ENCODE measurements at places on chromosomes 1 and 21. TPM values are rescaled to one million over a fixed set of nuclear protein-coding genes. Genes with fewer than 3 reads are reported as not detected.
A peak's percentile ranks its signal among the peaks of the same experiment; 100 is the strongest.

The HHAT gene
- total RNA-seq, result 2.4 TPM

The PSRC1 gene
- total RNA-seq, result 6.1 TPM

DNA sequence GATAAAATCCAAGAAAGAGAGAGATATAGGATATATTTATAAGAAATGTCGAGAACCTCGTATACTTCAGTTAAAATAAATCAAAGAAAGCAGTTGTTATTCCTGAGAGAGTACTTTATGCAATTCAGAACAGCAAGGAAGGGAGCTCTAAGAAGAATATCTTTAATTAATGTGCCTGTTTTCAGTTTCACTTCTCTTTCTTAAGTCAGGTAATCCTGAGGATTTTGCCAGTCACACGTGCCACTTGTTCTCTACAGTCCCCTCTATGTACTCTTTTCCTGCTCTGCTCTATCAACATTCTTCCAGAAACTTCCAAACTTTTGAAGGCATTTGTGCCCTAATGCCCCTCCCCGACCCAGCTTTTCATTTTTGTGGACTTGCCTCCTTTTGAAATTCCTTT is 211.9 kb downstream of the AKT3 start:
- DNase-seq, result peak; percentile 1

GRCh38 chr1:117719004-117719403 is 113.2 kb downstream of the TENT5C start:
- DNase-seq, result no peak

- DNase-seq, result no peak
Observed at GRCh38 chr1:214506972-214507431, 44.4 kb downstream of the PTPN14 start.

GRCh38 chr1:194167956-194168640 is 981.7 kb upstream of the B3GALT2 start:
- DNase-seq, result no peak

- DNase-seq, result peak; percentile 79
Observed at GRCh38 chr1:150613061-150613920, 16.1 kb downstream of the ENSA start.

DNA sequence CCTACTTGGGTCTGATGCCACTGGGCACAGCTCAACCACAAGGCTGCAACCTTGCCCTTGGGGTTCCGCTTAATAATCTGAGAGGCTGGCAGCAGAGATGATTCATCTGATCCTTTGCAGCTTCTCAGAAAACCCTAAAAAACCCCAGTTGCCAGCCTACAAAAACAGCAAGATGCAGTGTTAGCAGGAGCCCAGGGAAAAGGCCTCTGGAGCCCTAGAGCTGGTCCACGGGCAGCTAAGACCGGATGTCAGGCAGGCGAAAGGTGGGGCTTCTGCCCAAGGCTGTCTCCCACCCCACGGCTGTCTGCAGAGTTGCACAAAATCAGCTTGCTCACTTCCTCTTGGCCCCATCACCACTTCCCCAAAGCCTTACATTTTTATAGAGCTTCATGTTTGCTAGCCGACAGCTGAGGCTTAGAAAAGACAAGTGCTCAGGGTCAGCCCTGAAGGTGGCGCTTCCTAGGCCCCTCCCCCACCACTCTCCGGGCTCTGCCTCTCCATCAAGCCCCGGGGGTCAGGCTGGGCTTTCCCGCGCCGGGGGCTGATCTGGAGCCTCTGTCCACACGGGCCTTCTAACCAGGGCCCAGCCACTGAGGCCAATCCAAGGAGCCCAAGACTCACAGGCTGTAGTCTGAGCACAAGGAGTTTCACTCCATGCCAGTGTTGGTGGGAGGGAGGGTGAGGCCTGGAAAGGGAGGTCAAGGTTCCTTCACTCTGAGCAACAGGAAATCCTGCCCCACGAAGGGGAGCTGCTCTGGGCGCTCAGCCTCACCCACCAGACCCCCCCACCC is 4.2 kb upstream of the ADORA3 start:
- peak; percentile 82 for DNase-seq

DNA sequence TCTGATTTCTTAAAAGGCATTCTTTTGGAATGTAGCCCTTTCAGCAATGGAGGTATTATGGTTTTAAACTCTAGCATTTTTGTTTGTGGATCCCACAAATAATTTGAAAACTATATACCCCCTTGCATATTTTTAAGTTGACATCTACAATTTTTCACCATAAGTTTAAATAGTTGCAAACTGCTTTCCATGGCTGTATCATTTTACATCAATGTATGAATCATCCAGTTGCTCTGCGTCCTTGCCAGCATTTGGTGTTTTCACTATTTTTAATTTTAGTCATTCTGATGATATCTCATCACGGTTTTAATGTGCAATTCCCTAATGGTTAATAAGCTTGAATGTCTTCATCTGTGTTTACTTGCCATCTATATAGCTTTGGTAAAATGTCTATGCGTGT is 20.7 kb downstream of the DIPK1A start:
- no peak for DNase-seq

DNA sequence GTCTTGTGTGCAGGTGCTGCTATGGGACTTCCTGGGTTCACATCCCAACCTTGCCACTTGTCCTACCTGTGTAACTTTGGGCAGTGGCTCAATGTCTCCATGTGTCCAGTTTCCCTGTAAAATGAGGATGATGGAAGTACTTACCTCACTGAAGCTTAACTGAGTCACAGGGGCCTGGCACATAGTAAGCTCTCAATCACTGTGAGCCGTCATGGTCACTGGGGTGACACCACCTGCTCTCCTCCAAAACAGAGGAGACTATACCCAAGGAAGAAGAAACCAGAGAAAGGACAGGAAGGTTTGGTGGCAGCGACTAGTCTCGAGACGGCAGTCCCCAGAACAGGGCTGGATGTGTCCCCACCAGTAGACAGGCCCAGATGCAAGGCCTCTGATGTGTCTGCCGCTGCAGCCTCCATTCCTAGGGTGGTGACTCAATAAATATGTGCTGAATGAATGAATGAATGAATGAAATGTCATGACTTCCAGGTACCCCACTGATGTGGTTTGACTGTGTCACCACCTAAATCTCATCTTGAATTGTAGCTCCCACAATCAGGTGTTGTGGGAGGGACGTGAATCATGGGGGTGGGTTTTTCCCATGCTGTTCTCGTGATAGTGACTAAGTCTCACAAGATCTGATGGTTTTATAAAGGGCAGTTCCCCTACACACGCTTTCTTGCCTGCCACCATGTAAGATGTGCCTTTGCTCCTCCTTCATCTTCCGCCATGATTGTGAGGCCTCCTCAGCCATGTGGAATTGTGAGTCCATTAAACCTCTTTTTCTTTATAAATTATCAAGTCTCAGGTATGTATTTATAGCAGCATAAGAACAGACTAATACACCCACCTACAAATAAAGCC is 13.0 kb upstream of the LRP8 start:
- no peak for DNase-seq

DNA sequence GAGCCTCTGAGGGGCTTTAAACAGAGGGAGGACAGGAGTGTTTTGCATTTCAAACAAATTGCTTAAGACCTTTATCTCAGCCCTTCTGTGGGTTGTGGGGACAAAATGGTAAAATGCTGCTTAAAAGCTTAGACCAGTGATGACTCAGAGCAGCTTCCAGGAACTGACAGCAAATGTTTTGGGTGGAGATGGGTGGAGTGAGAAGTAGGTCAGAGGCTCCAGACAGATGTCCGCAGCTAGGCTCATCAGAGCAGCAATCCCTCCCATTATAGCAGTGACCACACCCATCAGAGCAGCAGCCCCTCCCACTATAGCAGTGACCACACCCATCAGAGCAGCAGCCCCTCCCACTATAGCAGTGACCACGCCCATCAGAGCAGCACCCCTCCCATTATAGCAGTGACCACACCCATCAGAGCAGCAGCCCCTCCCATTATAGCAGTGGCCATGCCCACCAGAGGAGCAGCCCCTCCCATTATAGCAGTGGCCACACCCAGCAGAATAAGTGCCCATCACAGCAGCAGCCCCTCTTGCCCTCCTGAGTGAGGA is 532.2 kb downstream of the MATN1 start:
- DNase-seq, result no peak

The AIRE gene
- 0.10 TPM for total RNA-seq

- DNase-seq, result no peak
Observed at GRCh38 chr1:61585714-61586113, 139.2 kb downstream of the TM2D1 start.

The HMCN1 gene
- total RNA-seq, result 0.03 TPM

DNA sequence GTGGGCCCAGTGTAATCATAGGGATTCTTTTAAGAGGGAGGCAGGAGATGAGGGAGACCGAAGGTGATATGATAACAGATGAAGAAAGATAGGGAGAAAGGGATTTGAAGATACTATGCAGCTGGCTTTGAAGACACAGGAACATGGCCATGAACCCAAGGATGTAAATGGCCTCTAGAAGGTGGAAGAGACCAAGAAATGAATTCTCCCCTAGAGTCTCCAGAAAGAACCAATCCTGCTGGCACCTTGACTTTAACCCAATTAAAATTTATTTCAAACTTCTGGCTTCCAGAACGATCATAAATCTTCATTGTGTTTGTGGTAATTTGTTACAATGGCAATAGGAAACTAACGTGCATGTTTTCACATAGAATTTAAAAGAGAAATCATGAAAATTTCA is 95.0 kb upstream of the GORAB start:
- no peak for DNase-seq

The E2F2 gene
- total RNA-seq, result 24.0 TPM

DNA sequence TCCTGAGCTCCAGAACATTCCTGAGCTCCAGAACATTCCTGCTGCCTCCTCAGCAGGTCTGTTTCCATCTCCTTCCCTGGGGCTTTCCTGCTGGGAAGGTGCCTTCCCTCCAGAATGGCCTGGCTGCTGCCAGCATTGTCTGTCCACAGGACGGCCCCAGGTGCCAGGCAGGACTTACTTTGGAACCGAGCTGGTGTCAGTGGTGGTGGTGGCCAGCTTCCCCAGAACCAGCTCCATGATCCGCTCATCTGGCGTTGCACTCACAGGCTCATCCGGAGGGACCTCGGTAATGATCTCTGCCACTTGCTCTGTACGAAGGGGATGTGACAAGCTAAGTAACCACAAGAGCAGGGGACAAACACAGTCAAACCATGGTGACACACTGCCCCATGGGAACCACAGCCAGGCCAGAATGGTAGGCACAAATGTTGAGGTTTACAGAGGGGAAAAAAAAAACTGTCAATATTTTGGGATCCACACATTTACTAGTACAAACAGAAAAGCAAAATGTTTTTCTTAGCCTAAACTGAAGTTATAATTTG is 41.3 kb downstream of the PRDM15 start:
- DNase-seq, result no peak

DNA sequence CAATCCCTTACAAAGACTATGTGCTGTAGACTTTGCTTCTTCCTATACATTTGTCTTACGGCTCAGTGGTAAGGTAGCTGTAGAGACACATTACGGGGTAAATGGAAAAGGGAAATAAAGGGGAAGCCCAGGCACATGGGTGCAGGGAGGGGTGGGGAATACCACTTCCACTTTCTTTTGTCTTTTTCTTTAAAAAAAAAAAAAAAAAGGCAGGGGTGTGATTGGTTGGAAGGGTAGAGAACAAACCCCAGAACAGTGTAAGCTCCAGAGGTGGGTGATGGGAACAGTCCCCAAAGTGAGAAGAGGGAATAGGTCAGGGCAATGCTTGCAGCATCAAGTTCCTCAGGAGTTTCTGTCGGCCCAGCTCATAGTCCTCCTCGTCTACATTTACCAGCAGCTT is 3.9 kb downstream of the NIT1 start:
- no peak for DNase-seq

GRCh38 chr1:66351913-66352312 is 182.0 kb upstream of the SGIP1 start:
- no peak for DNase-seq

The CRYAA gene
- not detected for total RNA-seq

The ZNF593OS gene
- total RNA-seq, result not detected

GRCh38 chr1:10424034-10424433 is 6.2 kb upstream of the CENPS start:
- DNase-seq, result no peak

The ZNF124 gene
- total RNA-seq, result 25.8 TPM

GRCh38 chr21:16590186-16590585 is 860.4 kb downstream of the USP25 start:
- DNase-seq, result no peak

The CLDN14 gene
- 11.2 TPM for total RNA-seq

GRCh38 chr1:7262611-7263010 is 477.4 kb downstream of the CAMTA1 start:
- no peak for DNase-seq

GRCh38 chr1:182766881-182767645 is 22.5 kb upstream of the NPL start:
- DNase-seq, result no peak

The ERG gene
- total RNA-seq, result not detected

The FCN3 gene
- total RNA-seq, result 0.32 TPM

The IFI16 gene
- total RNA-seq, result 185 TPM

The TCP10L gene
- not detected for total RNA-seq

DNA sequence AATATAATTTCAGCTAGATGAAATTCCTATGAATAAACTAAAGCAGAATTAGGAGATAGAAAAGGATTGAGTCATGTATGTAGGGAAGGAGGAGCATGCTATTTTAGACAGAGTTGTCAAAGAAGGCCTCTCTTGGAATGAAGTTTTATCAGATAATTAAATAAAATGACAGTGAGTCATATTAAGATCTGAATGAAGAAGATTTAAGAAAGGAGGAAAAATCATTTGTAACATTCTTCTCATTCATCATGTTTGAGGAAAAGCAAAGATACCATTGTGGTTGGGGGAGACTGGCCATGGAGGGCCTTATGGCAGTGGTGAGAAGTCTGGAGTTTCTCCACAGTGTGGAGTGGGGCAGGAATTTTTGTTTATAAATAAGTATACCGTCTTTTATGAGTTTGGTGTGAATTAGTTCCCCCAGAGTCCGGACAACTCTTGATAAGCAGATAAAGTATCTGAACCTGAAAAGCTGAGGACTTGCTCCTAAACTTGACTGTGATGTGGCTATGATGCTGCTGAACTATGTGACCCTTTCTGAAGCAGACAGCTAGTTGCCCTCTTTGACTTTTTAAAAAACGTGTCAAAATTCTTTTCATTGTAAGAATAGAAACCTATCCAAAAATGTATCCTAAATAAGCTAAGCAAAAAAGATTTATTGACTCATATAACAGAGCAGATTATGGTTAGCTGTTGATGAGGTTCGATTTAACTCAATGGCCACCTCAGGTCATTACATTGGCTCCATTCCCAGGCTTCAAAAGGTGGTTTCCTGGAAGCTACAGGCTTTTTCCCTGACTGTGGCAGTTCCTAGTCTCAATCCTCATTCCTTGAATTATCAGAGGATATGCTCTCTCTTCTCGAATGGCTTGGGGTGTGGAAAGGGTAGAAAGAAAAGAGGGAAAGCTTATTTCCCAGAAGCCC is 90.8 kb downstream of the LHX9 start:
- no peak for DNase-seq

- no peak for DNase-seq
Observed at GRCh38 chr1:208241512-208241911, 2.7 kb downstream of the PLXNA2 start.

- no peak for DNase-seq
Observed at GRCh38 chr1:219687779-219688178, 74.9 kb upstream of the ZC3H11B start.

- DNase-seq, result no peak
Observed at GRCh38 chr1:231534703-231535159, 6.3 kb downstream of the TSNAX start.

DNA sequence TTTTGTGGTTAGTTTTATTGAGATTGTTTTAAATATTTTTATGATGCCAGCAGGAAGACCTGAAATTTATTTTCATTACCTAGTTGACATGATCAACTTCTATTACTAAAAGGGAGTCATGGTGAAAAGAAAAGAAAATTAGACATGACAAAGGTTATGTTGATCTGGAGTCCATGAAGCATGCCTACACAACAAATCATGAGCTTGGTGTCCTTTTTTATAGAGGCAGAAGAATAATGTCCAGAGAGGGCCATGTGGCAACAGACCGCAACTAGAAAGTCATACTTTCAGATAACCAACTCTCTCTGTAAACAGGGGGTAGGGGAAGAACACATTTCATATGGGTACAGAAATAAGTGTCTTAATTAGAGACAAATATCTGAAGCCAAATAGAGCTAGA is 175.5 kb upstream of the HOOK1 start:
- no peak for DNase-seq

All from GM12878 (cell line).